Astrocyte (in vitro differentiated cells and primary cell): ENCODE measurements at places on chromosomes 16 and 17. TPM values are rescaled to one million over a fixed set of nuclear protein-coding genes. Genes with fewer than 3 reads are reported as not detected.

GRCh38 chr17:15914400-15915170 lies 30.3 kb upstream of the ADORA2B start:
- peak; percentile 45 for DNase-seq

Gene EIF3C
- total RNA-seq: 880 and 953 TPM in 2 replicates

Gene EFCAB5
- total RNA-seq: 1.00 and 1.5 TPM in 2 replicates

DNA sequence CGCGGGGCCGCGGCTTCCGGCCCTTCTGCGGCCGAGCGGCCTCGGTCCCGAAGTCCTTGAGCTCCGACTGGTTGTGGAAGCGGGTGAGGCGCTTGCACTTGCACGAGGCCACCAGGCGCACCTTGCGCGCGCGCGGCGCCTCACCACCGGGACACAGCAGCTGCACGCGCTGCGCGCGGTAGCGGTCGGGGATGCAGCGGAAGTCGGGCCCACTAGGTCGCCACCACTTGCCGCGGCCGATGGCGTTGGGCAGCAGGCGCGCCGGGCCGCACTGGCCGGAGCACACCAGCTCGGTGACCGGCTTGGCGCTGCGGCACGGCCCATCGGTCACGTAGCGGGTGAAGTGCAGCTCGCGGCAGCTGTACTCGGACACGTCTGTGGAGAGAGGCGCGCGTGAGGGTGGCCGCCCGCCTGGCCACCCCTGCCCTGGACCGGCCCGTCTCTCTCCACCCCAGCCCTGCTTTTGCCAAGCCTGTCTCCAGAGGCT lies 3.2 kb downstream of the SOST start:
- peak; percentile 33 for DNase-seq

DNA sequence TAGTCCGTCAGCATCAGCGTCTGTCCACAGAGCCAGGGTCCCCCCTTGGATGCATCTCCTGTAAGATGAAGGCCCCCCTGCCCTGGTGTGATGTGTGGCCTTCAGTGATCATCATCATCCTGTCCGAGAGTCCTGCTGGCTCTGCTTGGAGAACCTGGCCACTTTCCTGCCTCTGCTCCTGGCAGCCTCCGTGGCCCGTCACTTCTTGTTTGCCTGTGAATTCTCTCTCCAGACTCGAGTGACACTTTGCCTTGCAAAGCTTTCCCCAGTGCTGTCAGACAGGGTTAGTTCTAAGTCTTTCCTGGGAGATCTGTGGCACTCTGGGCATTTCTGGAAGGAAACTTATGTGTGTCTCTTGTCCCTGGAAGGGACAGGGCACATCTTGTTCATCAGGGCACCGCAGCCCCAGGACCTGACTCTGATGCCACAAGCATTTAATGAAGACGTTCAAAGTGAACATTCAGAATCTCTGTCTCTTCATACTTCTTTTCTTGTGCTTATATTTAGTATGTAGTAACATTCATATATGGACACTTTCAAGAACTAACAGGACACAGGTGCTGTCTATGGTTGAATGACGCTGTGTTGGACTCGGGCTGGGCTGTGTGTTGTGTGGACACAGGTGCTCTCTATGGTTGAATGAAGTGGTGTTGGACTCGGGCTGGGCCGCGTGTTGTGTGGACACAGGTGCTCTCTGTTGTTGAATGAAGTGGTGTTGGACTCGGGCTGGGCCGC lies 68.5 kb downstream of the RPTOR start:
- no peak for DNase-seq
